ENCODE measurements at places on chromosomes 11 and 22. TPM values are rescaled to one million over a fixed set of nuclear protein-coding genes. Genes with fewer than 3 reads are reported as not detected.

Gene CD248
- total RNA-seq: 37.8 TPM

Gene OR51E1
- total RNA-seq: 1.2 TPM

Gene FOLR3
- total RNA-seq: 0.83 TPM

Gene ANKK1
- total RNA-seq: not detected

DNA sequence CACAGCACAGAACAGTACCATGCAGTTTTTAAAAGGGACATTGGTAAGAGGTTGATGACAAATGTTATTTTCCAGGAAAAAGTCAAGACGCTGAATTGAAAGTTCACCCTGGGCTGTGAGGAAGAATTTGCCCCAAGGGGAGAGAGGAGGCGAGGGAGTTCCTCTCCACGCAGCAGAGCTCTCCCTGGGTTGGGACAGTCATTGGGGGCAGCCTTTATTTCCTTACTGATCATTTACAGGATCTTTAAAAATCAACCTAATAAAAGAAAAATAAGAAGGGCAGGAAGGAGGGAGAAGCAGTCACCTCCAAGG is 49.9 kb upstream of the WNT7B start:
- peaks cover 30% of the 10 kb centered on the region for H3K4me1 ChIP-seq
- no peak for DNase-seq
- H3K27me3 ChIP-seq: no peaks in the 10 kb centered on the region

- no peak overlapping the region for H3K27ac ChIP-seq
- DNase-seq: no peak
- no peak overlapping the region for H3K4me3 ChIP-seq
- H3K27me3 ChIP-seq: no peaks in the 10 kb centered on the region
- peaks cover 86% of the 10 kb centered on the region for H3K36me3 ChIP-seq
- peaks cover 2% of the 10 kb centered on the region for H3K4me1 ChIP-seq
Measured at GRCh38 chr11:72578991-72579815, 95.0 kb downstream of the PDE2A start.

DNA sequence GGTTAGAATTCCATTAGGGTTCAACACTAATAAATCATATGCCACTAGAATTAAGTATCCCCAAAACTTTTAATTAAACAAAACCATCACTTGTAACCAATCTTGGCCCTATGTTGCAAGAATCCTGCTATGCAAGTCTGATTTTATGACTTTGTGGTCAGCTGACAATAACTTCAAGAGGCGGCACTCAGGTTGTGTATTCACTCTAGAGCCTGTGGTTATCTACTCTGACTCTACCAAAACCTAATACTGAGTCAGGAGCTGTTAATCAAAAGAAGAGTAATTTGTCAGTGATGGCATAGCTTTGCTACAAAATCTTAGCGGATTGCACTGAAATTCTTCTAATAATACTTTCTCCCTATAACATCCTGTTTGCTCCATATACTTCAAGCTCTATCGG is 253.7 kb downstream of the AASDHPPT start:
- no peak for DNase-seq
- H3K4me3 ChIP-seq: no peak overlapping the region
- no peaks in the 10 kb centered on the region for H3K4me1 ChIP-seq
- no peaks in the 10 kb centered on the region for H3K27me3 ChIP-seq
- H3K27ac ChIP-seq: no peak overlapping the region
- H3K36me3 ChIP-seq: no peaks in the 10 kb centered on the region

- peak; percentile 86 for DNase-seq
- no peaks in the 10 kb centered on the region for H3K36me3 ChIP-seq
- no peaks in the 10 kb centered on the region for H3K4me1 ChIP-seq
- H3K27ac ChIP-seq: no peak overlapping the region
- H3K27me3 ChIP-seq: peaks cover 36% of the 10 kb centered on the region
Measured at GRCh38 chr11:134976551-134976950, 564.5 kb upstream of the B3GAT1 start.

GRCh38 chr11:22194306-22194705 is 1.4 kb downstream of the ANO5 start:
- peak overlapping the region; percentile 86 for H3K27ac ChIP-seq
- H3K4me1 ChIP-seq: peaks cover 9% of the 10 kb centered on the region
- no peak for DNase-seq
- peak overlapping the region; percentile 82 for H3K4me3 ChIP-seq
- H3K27me3 ChIP-seq: no peaks in the 10 kb centered on the region

- H3K4me3 ChIP-seq: no peak overlapping the region
- H3K27ac ChIP-seq: no peak overlapping the region
- H3K27me3 ChIP-seq: no peaks in the 10 kb centered on the region
- peak; percentile 92 for DNase-seq
- H3K4me1 ChIP-seq: no peaks in the 10 kb centered on the region
Measured at GRCh38 chr11:10405865-10406592, 49.0 kb upstream of the AMPD3 start.

GRCh38 chr11:121367001-121367843 is 74.7 kb downstream of the SC5D start:
- H3K27ac ChIP-seq: no peak overlapping the region
- peaks cover 14% of the 10 kb centered on the region for H3K4me1 ChIP-seq
- no peaks in the 10 kb centered on the region for H3K36me3 ChIP-seq

DNA sequence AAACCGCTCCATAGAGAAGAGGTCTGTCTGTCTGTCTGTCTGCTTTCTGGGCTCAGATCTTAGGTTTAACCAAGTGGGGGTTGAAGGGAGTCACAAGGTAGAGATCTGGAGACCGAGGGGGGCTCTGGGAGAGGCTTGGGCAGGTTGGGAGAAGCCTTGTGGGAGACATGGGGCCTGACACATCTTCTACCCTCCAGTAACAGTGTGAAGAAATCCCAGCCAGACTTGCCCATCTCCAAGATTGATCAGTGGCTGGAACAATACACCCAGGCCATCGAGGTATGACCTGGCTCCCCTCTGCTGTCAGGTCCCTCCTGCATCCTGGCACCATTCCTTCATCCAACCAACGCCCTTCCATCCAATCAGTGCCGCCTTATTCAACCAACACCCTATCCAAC is 7.4 kb downstream of the PRR33 start:
- H3K36me3 ChIP-seq: peaks cover 9% of the 10 kb centered on the region
- peaks cover 35% of the 10 kb centered on the region for H3K4me1 ChIP-seq

GRCh38 chr11:109964487-109964886 is 128.7 kb upstream of the ZC3H12C start:
- H3K27ac ChIP-seq: no peak overlapping the region
- DNase-seq: no peak
- H3K4me3 ChIP-seq: no peak overlapping the region
- H3K27me3 ChIP-seq: no peaks in the 10 kb centered on the region
- H3K4me1 ChIP-seq: no peaks in the 10 kb centered on the region

DNA sequence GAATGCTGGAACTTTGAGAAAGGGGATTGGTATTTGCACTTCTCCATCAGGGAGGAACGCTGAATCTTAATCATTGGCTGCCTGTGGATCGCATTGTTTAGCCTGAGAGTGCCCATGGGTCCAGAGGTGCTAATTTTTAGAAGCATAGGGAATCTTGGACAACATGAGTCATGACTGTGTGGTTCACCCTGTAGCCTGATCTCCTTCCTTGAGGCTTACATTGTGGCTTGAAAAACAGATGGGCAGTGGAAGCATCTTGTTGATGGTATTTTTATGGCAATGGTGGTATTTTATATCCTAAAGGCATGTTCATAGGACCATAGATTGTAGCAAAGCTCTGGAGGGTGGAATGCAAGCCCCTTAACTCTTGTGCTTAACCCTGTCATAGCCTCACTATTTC is 99.2 kb upstream of the DBX1 start:
- no peak overlapping the region for H3K27ac ChIP-seq
- H3K4me3 ChIP-seq: no peak overlapping the region
- no peaks in the 10 kb centered on the region for H3K4me1 ChIP-seq
- no peak for DNase-seq
- no peaks in the 10 kb centered on the region for H3K36me3 ChIP-seq

DNA sequence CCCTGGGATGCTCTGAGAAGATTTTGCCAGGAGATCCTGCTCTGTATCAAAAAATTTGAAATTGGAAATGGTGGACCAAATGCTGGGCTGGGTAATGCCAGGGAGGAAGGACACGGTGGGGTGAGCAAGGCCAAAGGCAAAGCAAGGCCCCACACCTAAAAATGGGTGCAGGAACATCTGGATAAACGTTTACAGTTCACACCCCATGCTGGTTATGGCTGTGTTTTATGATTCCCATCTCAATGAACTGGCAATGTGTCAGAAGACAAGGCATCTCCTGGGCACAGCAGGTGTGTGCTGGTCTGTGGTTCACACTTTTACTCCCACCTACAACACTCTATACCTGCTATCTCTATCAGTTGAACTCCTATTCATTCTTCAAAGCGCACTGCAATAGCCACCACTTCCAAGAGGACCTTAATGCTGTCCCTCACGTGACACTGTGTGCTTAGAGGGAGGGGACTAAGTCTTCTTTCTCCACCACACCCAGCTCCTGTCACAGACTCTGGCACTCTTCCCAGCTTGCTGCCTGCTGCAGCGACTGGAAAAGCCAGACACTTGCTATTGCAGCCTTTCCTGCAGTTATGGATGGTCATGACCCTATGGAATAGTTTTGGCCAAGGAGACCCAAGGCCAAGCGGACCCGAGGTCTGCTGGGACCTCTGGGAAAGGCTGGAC is 277.5 kb downstream of the CTTN start:
- no peaks in the 10 kb centered on the region for H3K36me3 ChIP-seq
- H3K27ac ChIP-seq: no peak overlapping the region
- DNase-seq: no peak
- no peaks in the 10 kb centered on the region for H3K4me1 ChIP-seq
- no peaks in the 10 kb centered on the region for H3K27me3 ChIP-seq
- no peak overlapping the region for H3K4me3 ChIP-seq

Data from esophagus muscularis mucosa (tissue), 4 donors.